ENCODE measurements at places on chromosomes 2 and 18. TPM values are rescaled to one million over a fixed set of nuclear protein-coding genes. Genes with fewer than 3 reads are reported as not detected.

DNA sequence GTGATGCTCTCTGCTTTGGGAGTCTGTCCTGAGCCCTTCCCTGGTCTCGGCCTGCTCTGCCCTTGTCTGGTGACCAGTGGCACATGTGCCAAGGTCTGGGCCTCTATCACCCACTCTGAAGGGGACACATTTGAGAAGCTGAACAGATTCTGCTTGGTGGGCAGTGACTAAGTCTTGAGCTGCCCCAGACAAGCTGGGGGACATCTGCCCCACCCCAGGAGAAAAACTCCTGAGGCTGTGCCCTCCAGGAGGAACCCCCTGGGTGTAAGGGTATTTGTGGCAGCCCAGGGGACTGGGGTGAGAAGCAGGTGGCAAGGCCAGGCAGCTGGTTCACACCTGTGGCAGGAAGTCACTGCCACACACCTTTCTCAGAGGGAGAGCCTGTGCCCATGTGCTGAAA lies 342.1 kb downstream of the DYSF start:
- no peak for DNase-seq

GRCh38 chr2:23596316-23596885 lies 211.4 kb downstream of the KLHL29 start:
- no peak for DNase-seq

DNA sequence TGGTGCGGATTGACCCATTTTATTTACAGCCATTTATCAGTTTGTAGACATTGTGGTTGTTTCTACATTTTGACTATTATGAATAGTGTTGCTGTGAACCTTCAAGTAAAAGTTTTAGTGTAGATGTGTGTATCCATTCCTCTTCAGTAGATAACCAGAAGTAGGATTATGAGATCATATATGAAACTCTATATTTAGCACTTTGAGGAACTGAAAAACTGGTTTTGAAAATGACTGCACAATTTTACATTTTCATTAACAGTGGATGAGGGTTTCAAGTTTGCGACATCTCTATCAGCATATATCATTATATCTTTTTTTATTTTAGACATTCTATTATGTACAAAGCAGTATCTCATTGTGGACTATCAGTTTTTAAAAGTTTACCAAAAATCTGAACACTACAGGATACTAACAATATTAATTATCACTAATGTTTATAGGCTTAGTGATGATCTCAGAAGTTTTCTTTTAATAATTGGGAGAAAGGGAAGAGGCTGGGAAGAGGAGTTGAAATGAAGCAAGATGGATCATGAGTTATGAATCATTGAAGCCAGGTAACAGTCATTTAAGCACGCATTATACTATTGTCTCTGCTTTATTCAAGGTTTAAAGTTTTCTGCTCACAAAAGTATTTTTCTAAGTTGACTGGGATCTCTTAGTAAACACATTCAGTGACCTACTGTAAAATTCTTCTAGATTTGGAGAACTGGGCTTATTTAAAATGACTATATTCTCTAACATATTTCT lies 329.0 kb upstream of the LRATD1 start:
- DNase-seq, result no peak

DNA sequence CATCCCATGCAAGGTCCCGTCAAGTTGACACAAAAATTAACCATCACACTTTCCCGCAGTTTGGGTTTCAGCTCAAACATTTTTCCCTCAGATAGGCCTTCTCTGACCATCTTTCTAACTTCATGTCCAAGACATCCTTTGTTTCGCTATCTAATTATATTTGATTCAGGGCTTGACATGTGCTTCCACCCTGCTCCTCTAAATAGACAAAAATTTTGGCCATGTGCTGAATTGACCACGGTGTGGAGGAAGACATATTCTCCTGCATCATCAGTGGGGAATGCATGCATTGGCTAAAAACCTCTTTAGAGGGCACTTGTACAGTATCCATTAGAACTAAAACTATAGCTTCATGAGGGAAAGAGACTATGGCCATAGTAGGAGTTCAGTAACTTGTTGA lies 81.2 kb downstream of the PLCL1 start:
- DNase-seq, result no peak

DNA sequence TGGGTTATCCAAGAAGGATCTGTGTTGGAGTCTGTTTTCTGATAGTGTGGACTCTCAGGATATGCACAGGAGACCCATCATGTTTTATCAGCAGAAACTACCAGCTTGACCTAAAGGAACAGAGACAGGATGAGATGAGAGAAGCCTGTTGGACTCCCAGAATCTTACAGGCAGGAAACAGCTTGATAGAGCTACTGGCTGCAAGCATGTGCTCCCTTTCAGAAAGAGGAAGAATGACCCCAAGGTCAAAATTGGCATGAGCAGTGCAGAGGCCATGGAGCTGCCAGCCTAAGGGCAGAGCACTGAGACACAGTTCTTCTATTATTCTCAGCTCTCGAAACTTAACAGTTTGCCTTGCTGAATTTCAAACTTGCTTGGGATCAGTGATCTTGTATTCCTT lies 135.2 kb upstream of the NFATC1 start:
- DNase-seq, result no peak

GRCh38 chr2:194455358-194455757 lies 1201.7 kb upstream of the SLC39A10 start:
- DNase-seq, result no peak

CERKL gene
- polyA plus RNA-seq, result not detected

SERPINB3 gene
- not detected for polyA plus RNA-seq

MOGAT1 gene
- 0.07 TPM for polyA plus RNA-seq

EPHA4 gene
- 12.3 TPM for polyA plus RNA-seq

SIX3 gene
- not detected for polyA plus RNA-seq

TUBA3E gene
- polyA plus RNA-seq, result 48.3 TPM

ANKRD53 gene
- 0.97 TPM for polyA plus RNA-seq

GPBAR1 gene
- polyA plus RNA-seq, result 2.3 TPM

Data from heart right ventricle (tissue), 16 donors.